Nucleus accumbens (tissue), 56 donors: ENCODE measurements at places on chromosomes 13 and 19.
A peak's percentile ranks its signal among the peaks of the same experiment; 100 is the strongest.

GRCh38 chr13:30027569-30028455 is 177.4 kb upstream of the UBL3 start:
- DNase-seq: no peak

DNA sequence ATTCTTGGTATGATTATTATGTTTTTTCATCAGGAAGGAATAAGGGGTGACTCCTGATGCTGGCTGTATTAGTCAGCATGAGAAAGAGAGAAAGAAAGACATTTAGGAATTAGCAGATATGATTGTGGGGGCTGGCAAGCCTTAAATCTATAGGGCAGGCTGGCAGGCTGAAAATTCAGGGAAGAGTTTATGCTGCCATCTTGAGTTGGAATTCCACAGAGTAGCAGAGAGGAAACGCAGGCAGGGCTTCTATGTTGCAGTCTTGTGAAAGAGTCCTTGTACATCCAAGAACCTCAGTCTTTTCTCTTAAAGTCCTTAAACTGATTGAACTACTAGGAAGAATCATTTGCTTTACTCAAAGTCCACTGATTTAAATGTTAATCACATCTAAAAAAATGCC is 262.7 kb upstream of the SLC10A2 start:
- no peak for DNase-seq

DNA sequence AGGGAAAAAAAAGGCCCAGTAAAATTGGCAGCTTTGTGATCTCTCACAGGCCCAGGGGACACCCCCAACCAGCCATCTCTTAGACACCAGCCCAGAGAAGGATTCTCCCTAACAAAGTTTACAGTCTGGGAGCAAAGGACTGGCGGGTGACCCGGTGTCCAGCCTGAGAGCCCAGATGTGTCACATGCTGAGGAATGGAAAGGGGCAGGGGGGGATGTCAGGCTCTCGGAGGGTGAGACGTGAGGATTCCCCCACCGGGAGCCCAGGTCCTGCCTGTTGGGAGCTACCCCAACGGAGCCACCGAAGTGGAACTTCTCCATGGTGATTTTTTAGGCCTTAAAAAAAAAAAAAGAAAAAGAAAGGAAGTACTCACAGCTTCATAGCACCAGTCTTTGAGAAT is 4.8 kb upstream of the CTXN1 start:
- no peak for DNase-seq

DNA sequence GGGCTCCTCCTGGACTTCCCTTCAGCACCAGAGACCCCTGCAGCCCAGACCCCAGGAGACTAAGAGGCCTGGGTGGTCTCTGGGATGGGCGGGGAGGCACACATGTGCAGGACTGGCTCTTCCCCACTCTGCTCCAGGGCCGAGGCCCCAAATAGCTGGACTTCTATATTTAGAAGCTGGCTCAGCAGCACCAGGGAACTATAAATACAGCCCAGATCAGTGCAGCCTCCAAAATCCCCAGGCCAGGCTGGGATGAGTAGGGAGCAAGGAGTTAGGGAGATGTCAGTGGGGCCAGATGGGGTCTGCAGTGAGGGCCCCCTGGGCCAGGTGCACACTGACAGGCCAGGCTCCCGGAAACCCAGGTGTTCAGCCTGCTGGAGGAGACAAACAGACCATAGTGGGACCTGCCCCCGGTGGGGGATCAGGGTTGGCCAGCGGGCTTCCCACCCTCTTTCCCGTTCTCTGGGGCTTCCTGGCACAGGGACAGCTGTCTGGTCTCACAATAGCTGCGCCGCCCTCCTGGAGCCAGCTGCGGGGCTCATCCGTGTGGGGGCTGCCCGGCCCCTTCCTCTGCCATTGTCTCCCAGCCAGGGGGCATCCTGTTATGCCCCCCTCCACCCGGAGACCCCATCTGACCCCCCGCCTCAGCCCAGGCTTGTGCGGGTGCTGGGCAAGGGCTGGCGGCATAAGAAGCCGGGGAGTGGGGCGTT is 5.5 kb upstream of the ADGRE5 start:
- DNase-seq: no peak

- DNase-seq: no peak
Observed at GRCh38 chr19:29855087-29855486, 43.3 kb downstream of the CCNE1 start.

- DNase-seq: peak; percentile 40
Observed at GRCh38 chr19:42433503-42434260, 6.5 kb upstream of the LIPE start.

DNA sequence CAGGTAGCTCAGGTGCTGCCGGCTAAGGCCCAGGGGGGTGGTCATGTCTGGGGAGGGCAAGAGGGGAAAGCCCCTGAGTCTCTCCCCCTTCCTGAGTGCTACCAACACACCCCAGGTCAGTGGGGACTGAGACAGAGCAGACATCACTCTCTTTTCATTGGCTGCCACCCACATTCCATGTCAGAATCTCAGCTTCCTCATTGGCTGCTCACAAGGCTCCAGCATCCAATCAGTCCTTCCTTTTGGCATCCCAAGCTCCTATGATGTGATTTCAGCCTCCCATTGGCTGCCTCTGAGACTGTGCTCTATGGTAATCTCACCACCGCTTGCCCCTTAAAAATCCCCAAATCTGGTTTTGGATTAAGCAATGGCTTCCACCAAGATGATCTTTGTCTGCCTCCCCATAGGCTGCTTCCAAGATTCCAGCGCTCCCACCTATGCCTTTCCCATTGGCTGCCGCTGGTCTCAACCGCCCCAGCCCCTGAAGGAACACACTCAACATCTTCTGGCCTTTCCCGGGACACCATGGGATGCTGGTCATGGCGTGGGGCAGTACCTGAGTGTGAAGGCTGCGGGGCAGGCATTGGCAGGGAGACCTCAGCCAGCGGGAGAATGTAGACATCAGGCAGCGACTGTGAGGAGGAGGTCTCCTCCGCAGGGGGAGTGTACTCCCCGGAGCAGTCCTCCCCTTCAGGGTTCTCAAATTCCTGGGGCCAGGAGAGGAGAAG is 2.0 kb downstream of the LMTK3 start:
- no peak for DNase-seq

DNA sequence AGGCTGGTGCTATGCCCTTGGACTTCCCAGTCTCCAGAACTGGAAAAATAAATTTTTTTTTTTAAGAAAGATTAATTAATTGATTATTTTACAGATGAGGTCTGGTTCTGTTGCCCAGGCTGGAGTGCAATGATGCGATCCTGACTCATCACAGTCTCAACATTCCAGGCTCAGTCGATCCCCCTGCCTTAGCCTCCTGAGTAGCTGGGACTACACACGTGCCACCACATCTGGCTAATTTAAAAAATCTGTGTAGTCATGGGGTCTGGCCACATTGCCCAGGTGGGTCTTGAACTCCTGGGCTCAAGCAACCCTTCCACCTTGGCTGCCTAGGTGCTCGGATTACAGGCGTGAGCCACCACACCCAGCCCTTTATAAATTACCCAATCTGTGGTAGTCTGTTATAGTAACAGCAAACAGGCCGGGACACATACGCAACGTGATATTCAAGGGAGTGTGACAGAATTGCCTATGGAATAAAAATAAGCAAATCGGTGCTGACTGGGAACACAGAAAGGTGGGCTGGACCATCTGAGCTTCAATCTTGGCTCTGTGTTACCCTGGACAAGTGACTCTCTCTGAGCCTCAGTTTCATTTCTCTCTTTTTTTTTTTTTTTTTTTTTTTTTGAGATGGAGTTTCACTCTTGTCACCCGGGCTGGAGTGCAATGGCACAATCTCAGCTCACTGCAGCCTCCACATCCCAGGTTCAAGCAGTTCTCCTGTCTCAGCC is 42.8 kb downstream of the PIN1 start:
- DNase-seq: no peak

- no peak for DNase-seq
Observed at GRCh38 chr19:28908941-28909340, 304.0 kb downstream of the UQCRFS1 start.

DNA sequence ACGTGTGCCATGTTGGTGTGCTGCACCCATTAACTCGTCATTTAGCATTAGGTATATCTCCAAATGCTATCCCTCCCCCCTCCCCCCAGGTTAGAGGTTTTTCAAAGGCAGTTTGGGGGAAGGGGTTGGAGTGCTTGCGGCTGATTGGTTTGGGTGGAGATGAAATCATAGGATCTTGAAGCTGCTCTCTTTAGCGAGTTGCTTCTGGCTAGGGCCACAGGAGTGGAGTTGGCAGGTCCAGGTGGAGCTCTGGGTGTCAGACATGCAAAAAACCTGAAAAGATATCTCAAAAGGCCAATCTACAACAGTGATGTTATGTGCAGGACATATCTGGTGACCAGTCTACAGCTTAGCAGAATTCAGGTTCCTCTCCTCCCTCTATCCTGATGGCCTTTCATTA is 32.6 kb upstream of the CXCL17 start:
- no peak for DNase-seq

- DNase-seq: no peak
Observed at GRCh38 chr13:41231786-41232185, 31.6 kb downstream of the MTRF1 start.

- no peak for DNase-seq
Observed at GRCh38 chr19:42412227-42412626, 15.0 kb downstream of the LIPE start.

- no peak for DNase-seq
Observed at GRCh38 chr19:3537101-3537437, 1.9 kb upstream of the TEKTIP1 start.

DNA sequence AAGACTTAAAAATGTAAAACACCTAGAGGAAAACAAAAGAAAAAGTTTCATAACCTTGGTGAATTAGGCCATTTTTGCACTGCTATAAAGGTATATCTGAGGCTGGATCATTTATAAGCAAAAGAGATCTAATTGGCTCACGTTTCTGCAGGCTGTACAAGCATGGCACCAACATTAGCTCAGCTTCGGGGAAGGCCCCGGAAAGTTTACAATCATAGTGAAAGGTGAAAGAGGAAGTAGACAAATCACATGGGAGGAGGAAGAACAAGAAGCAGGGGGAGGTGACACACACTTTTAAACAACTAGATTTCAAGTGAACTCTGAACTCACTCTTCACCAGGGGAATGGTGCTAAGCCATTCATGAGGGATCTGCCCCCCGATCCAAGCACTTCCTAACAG is 1358.5 kb upstream of the PCDH9 start:
- no peak for DNase-seq

GRCh38 chr19:54444737-54445136 is 4.3 kb upstream of the LENG8 start:
- no peak for DNase-seq

DNA sequence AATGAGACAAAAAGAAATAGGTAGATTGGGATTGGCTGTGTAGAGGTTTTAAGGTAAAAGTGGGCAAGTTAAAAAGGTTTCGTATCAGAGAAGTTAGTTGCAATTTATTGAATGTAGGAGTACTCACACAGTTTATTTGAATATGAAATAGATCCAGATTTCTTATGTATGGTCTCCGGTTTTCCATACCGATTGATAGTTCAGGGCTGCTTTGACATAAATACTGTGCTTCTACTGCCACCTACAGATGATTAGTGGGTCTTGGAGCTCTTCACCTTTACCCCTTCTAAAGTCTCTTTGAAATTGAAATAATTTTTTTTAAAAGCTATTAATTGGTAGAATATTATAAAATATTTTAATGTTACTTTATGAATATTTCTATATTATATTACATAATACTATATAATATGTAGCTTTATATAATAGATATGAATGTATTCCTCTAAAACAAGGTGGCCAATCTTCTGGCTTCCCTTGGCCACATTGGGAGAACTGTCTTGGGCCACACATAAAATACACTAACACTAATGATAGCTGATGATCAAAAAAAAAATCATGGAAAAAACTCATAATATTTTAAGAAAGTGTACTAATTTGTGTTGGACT is 7.7 kb upstream of the GPR18 start:
- peak; percentile 4 for DNase-seq

DNA sequence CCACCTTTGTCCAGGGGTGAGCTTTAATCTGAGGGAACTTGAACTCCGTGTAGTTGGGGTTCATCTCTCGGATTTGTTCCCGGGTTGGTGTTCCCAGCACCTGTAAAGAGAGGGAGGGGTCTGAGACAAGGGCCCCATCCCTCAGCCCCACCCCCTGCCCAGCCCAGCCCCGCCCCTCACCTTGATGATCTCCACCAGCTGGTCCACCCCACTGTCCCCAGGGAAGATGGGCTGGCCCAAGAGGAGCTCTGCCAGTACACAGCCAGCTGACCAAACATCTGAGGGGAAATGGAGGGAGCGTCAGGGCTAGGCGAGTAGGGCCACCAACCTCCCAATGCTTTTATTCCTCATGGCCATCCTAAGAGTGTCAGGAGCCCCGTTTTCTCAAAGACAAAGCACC is 9.3 kb downstream of the GSK3A start:
- no peak for DNase-seq

DNA sequence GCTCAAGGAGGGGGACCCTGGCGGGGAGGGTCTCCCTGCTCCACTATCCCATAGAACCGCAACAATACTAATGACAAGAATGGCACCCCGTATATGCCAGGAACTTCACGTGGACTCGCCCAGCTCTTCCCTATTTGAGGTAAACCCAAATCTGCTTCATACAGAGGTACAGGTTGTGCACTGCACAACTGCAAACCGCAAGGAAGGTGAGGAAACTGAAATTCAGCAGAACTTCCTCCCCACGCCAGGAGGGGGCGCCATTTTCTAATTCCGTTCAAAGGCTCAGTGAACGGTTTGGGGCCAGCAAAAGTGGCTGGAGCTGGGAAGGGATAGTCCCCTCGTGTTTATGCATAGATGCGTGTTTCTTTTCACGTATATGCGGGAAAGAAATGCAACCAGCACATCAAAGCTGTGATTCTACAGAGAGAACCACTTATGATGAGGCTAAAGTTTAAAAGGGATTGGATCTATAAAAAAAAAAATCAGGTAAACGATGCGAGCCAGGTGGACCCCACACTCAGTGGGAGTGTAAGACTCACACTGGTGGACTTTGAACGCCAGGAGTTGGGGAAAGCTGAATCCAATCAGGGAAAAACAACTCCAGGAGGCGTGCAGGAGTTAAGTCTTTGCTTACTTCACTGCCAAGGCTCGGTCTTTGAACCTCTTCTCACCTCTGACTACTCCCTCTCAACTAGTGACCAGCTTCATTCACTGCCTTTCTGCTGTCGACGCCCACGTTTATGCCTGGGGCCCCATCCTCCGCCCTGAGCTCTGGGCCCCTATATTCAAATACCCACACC is 20.3 kb downstream of the C19orf81 start:
- no peak for DNase-seq

DNA sequence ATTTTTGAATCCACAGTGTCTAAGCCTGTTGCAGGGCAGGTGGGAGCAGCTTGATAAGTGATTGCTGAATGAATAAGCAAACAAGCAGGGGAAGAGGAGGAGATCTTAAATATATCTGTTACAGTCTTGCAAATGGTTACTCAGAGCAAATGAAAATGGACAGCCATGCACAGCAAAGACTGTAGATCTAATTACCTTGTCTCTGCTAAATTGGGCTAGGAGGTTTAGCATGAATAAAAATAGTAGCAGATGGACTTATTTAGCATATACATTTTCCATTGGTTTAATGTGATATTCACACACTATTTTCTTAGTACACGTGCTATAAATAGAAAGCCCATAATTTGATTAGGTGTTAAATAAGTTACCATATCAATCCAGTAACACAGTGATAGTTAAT is 72.9 kb upstream of the FARP1 start:
- no peak for DNase-seq

DNA sequence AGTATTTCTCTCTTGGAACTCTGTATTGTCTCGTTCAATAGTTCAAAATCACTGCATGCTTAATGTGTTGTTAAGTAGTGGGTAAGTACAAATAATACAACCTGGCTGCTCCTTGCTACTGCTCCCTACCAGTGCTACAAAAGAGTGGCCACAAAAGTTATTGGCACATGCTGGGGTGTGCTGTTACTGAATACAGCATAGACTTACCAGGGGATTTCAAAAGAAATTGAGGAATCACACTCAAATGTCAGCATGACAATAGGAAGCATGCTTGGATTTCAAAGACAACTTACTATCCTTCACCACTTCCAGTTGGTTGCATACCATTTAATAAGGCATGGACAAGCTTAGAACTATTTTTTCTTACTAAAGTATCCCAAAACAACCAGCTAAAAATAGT is 1041.3 kb upstream of the SPRY2 start:
- no peak for DNase-seq
